ENCODE measurements at places on chromosomes 7 and 10.

DNA sequence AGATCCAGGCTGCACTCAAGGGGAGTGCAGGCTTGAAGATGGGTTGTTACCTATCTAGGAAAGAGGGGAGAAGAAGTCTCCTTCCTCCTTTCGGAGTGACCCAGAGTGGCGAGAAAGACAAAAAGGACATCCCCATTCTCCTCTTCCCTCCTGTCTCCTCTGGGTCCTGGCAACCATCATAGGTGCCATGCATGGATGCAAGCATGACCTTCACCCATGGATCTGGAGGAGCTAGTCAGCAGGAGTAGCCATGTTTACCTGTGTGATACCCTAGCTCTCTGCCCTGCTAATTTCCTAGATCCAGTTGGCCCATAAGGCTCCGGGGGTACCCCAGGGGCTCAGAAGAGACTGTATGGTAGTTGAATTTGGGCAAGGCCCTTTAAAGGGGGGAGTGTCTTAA lies 17.2 kb upstream of the CROT start:
- no peak for DNase-seq

- no peak for DNase-seq
These were observed 5.2 kb upstream of the SEMA3C start for GRCh38 chr7:80924090-80924489.

DNA sequence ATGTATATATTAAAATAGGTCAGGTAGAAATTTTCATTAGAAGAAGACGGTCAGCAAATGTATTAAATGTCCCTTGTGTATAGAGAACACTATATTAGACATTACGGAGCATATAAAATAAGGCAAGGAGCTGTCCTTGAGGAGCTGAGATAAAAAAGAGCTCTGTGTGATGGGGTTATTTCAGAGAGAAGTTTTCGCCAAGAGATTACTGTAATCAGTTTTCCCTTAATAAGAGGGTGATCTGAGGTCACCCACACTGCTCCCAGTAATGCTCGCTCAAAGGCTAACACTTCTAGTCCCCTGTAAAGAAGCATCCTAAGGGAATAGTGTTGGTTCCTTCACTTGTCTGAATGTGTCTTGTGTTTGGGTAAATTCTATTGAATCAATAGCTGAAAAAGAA lies 86.7 kb upstream of the PRR15 start:
- no peak for DNase-seq

GRCh38 chr7:30505174-30505697 lies 607 bp upstream of the GGCT start:
- DNase-seq: no peak

GRCh38 chr10:127044186-127044585 lies 139.0 kb downstream of the DOCK1 start:
- DNase-seq: no peak

GRCh38 chr10:103747193-103747865 lies 108.0 kb downstream of the SH3PXD2A start:
- no peak for DNase-seq

GRCh38 chr7:90933984-90934383 lies 330.2 kb upstream of the FZD1 start:
- DNase-seq: no peak

GRCh38 chr10:119542357-119542987 lies at the start of gene RGS10:
Gene RGS10, minus strand, starts transcription at chr10:119542719. Its CDS starts 81 bp downstream, at chr10:119542638.
- DNase-seq: peak; percentile 82

DNA sequence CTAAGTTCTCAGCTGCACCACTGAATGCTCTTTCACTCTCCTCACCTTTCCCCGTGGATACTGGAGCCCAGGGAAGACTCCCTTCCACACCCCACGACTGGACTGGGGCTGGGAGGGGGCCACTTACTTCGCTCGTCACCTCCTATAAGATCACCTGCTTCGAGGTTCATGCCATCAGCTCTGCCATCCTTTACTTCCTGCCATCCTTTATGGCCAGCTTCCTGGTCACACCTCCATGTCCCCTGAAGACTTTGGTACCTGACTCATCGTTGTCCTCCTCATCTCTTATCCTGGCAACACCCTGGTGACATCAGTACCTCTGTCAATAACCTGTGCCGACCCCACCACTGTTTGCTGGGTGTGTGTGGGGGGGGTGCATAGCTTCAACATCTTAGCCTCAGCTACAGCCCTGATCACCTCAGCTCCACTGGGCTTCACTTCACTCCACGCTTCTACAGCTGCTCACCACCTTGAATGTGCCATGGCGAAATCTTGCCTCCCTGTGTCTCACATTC lies 8.7 kb upstream of the VDAC2 start:
- DNase-seq: no peak

- no peak for DNase-seq
These were observed 98.7 kb downstream of the DNAH11 start for GRCh38 chr7:21641546-21641945.

- DNase-seq: no peak
These were observed 22.6 kb downstream of the TBATA start for GRCh38 chr10:70762441-70763175.

DNA sequence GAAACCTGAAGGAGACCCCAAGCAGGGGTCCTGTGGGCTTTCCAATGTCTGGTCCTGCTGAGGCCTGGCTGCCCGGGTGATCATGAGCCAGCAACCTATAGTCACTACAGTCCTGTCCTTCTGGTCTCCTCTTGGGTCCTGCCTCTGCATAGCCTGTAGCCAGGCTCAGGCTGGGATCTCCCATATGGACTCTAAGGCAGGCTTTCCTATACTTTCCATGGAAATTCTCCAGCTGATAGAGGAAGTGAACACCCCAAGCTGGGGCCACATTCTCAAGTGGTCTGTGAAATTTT lies 26.4 kb downstream of the ANXA8 start:
- no peak for DNase-seq

GRCh38 chr10:121216295-121216694 lies 365.1 kb downstream of the WDR11 start:
- DNase-seq: no peak

DNA sequence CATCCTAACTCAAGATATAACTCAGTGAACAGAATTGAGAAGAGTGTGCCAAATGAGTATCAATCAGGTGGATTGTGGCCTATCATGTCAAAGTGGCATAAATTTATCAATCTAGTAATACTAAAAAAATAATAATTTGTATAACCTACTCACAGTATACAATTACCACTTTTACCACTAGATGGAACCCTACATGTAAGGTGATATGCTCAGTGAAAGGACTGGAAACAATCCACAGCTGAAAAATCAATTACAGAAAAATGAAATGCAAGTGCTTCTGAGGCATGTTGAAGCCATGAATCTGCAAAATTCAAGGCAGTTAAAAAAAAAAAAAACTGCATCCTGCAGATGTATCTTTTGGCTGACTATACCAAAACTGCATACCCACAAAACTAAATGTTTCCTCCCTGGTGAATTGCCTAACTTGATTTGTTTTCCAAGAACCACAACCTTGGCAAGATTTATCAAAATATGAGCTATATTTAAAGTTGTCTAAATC lies 13.9 kb downstream of the ARHGAP19 start:
- DNase-seq: no peak

DNA sequence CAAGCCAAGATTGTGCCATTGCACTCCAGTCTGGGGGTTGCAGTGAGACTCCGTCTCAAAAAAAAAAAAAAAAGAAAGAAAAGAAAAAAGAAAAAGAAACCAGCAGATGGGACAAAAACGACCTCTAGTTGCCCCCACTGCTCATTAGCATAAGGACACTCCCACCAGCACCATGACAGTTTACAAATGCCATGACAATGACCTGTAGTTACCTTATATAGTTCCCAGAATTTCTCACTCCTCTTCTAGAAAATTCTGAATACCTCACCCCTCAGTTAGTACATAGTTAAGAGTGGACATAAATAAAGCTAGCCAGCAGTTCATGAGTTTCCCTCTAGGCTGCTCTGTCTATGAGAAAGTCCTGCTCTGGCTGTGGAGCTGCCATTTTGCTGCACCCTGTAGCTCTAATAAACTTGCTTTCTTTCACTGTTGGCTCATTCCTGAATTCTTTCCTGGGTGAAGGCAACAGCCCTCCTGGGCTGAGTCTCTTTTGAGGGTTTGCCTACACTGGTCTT lies 276.8 kb upstream of the AKR1E2 start:
- DNase-seq: no peak

DNA sequence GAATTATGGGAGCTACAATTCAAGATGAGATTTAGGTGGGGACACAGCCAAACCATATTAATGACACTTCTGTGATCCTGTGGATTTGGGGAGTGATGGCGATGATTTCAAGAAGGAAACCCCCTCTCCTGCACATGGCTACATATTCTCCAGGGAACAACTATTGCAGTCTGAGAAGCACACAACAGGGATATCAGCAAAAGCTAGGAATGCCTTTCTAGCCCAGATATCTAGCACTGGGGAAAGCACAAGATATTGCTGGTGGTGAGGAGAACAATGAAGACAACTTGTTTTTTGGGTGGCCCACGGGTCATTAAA lies 24.3 kb downstream of the EPDR1 start:
- DNase-seq: no peak

DNA sequence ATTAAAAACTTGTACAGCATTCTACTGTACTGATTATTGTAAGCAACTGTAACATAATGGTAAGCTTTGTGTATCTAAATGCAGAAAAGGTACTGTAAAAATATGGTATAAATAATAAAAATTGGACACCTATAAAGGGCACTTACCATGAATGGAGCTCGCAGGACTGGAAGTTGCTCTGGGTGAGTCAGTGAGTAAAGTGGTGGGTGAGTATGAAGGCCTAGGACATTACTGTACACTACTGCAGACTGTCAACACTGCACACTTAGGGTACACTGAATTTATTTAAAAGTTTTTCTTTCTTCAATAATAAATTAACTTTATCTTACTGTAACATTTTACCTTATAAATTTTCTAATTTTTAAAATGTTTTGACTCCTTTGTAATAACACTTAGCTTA lies 118.6 kb upstream of the ASAH2 start:
- DNase-seq: no peak

DNA sequence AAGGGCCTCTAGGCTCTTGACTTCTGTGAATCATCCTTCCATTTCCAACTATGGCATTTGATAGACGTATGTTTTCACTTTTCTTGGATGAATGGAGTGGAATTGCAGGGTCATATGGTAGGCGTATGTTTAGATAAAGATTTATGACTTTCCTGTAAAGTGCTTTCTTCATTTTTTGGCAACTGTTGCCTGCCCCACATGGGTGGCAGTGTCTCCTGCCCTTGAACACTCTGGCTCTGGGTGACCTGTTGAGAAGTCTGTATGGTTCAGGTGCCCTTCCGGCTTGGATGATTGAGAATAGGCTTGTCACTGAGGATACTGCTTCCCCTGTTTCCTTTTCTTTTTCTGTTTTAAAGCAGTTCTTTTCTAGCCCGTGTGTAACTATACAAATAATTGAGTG lies 23.1 kb downstream of the RET start:
- DNase-seq: no peak

DNA sequence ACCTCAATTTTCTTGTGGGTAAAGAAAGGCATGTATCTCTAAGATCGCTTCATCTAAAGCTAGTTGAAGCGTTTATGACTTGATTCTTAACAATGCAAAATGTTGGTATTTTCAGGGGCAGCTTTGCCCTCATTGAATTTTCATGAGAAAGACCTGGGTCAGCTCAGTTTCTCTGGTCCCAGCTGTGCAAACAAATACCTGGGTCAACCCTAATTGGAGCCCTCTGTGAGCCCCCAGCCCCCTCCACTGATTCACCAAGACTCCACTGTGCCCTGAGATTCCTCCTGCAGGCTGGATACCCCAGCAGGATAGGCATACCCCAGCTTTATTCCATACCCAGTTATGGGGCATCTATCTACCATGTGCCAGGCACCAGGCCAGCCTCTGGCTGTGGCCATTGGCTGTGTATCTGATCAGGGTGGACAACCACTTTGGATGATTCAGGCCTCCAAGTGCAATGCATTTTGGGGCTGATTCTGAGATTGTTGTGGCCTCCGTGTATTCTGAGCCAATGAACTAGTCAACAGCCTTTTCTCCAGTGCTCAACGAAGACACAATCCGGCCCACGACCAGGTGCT lies 201.9 kb downstream of the MYOF start:
- no peak for DNase-seq

GRCh38 chr10:22648547-22648961 lies 65.8 kb downstream of the PIP4K2A start:
- no peak for DNase-seq

DNA sequence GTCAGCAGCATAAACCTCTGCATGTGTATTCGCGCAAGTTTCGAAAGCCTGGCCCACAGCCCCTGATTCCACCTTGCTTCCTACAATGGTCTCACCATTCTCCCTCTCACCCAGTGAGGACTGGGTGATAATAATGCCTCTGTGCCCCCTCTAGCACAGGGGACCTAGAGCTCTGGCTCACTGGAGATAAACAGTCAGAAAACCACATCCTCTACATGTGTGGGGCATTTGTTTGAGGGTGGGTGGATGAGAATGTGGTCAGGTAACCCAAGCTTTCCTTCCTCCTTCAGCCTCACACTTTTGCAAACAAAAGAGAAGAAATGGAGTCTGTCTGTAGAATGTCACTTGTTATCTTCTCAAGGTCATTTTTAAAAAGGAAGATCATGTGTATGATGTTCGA lies 373.5 kb downstream of the KCNMA1 start:
- DNase-seq: no peak

DNA sequence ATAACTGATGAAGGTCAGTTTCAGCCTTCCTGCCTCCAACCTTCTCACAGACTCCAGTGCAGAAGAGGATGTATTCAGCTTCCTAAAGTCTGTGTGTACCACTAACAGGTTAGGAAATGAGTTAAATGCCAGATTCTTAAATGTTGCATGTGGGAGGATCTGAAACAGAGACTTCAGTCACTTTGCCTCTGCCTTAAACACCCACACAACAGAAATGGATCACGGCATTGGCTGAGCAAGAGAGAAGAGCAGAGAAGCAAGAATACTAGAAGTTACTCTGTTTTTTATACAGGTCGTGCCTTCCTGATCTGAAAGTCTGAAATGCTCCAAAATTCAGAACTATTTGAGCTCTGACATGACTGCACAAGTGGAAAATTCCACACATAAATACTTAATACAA lies 98.9 kb upstream of the ARHGAP21 start:
- DNase-seq: peak; percentile 21

- no peak for DNase-seq
These were observed 343.7 kb downstream of the TCERG1L start for GRCh38 chr10:130967784-130968183.

- no peak for DNase-seq
These were observed 89.0 kb upstream of the SVIL start for GRCh38 chr10:29723726-29724125.

DNA sequence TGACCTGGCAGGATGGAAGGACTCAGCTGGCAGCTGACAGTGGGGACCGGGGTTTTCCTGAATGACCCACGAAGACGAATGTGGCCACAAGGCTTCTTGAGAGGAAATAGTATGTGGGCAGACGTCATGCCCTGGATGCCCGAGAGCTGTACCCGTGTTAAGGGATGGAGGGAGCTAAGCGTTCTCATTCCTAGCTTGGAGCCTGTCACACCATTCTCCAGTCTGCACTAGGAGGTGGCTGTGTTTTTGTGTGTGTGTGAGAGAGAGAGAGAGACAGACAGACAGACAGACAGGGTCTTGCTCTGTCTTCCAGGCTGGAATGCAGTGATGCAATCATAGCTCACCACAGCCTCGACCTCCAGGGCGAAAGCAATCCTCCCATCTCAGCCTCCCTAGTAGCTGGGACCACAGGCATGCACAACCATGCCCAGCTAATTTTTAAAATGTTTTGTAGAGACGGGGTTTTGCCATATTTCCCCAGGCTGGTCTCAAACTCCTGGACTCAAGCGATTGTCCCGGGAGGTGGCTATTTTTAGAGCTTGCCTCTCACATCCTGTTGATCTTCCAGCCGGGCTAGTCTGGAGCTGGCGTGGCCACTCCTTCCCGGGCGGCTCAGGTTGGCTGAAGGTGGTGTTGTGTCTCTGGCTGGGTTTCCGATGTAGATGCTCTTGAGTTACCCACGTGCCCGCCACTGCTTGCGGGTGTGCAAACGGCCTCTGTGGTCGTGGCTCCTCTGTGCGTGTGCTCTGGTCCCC lies 2.1 kb downstream of the AMZ1 start:
- DNase-seq: no peak

Measured in activated T-cell treated with anti-CD3 and anti-CD28 coated beads for 24 hours (primary cell).